ENCODE measurements at places on chromosomes 13 and 19.

DNA sequence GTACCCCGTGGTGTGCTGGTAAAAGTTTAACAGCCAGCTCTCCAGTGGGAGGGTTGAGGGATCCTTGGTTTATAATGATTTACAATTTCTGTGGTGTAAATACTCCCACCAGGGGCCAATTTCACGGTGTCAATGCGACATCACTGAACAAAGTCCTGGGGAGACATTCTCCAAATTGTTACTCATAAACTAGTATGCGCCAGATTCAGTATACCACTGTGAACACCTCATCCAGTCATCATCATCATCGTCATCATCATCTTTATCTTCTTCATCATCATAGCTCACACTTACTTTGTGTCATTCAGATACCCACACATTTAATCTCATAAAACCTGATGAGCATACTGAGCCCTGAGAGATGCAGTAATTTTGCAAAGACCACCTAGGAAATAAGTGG is 17.2 kb upstream of the TNFSF14 start:
- no peak for DNase-seq

GRCh38 chr19:28829359-28829758 is 383.6 kb downstream of the UQCRFS1 start:
- DNase-seq: no peak

DNA sequence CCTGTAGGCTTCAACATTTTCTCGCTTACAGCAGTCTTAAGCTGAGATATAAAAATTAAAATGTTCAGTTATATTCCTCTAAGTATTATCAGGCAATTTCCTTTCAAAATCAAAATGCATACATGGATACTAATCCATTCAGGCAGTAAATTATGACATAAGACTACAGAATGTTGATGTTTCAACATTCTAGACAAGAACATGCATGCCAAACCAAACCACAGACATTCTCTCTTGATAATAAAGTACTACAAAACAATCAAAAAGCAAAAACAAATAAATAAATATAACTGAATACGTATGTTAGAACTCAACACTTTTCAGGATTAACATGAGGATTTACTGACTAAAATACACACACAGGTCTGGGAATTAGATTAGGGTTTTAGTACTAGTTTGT is 7.7 kb downstream of the DIS3 start:
- DNase-seq: no peak

DNA sequence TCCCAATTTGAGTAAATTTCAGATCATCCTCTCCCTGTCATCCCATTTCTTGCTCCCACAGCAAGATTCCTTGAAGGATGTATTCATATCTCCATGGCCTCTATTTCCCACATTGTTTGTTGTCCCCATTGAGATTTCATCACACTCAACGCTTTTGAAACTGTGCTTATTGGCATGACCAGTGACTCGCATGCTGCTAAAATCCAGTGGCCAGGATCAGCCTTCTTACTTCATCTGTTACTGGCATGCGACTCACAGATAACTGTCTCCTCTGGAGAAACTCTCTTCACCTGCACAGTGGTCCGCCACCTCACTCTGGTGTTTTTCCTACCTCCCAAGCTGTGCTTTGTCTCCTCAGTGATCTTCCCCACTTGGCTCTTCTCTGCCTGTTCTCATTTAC is 95.8 kb downstream of the WASF3 start:
- DNase-seq: no peak

DNA sequence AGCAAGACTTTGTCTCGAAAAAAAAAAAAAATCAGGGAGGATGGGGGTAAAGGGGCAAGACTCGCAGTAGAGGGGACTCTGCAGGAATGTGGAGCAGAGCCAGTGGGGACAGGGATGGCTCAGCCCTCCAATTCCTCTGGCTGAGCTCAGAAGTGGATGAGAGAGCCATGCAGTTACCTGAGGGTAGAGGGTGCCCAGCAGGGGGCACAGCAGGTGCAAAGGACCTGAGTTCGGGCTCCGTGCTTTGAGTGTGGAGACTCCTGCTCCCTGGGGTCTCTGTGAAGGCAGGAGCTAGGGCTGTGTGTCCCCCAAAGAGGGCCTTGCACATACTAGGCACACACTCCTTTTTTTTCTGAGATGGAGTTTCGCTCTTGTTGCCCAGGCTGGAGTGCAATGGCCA is 7.7 kb downstream of the DOCK6 start:
- no peak for DNase-seq

- DNase-seq: no peak
Observed at GRCh38 chr19:6057651-6058517, 52.4 kb downstream of the RFX2 start.

- DNase-seq: peak; percentile 22
Observed at GRCh38 chr13:51729866-51730553, 74.0 kb downstream of the DHRS12 start.

GRCh38 chr19:2166741-2167738 is 3.3 kb downstream of the DOT1L start:
- no peak for DNase-seq

DNA sequence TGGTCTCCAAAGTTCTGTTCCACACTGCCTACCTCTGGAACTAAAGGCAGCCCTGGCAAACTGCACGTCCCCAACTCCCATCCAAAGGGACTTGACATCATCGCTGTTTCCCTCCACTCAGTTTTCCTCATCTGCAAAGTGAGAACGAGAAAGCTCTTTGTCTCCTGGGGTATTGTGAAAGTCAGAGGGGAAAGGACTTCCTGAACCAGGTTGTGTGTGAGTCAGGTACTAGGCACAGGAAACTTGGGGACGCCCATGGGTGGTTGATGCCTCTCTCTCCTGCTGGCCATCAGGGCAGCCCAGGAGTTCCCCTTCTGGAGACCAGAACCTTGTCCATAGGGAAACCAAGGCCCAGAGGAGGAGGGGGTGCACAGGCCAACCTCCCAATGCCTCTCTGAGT is 4.7 kb downstream of the CRLF1 start:
- DNase-seq: no peak

DNA sequence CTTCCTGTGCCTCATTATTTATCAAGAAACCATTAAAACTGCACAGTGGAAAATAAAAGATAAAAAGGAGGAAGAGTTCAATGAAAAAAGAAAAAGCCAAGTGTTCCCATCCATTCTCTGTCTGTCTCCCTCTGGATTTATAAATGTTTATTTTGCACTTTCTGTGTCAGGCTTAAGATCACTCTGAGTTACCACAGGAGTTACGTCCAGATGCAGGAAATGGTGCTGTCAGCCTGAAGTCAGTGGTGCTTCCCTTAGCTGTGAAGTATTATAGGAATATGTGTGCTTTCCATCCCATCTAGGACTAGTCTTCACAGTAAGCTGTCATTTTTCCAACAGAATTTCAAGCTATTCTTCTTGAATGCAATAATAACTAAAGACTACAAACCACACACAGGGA is 420.2 kb downstream of the KCTD12 start:
- DNase-seq: no peak

- no peak for DNase-seq
Observed at GRCh38 chr19:31058676-31059340, 290.4 kb downstream of the TSHZ3 start.

DNA sequence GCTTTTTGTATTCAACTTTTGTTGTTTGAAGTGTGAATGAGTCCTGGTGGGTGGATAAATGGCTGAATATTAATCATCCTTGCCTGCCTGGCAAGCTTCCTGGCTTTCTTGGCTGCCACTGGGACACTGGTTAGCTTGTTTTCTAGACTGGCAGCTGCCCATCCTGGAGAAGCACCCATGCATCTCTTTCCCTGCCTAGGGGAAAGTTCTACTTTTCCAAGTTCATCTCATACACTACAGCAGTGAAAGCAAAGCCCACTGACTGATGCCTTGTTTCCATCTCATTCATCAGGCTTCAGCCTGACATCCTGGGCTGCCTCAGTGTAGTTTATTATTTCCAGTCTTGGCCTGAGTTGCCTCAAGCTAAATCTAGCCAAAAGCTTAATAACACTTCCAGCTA is 244.8 kb downstream of the PCDH20 start:
- no peak for DNase-seq

GRCh38 chr13:79995334-79995733 is 345.6 kb downstream of the SPRY2 start:
- no peak for DNase-seq

- peak; percentile 34 for DNase-seq
Observed at GRCh38 chr19:2627319-2627829, 75.1 kb downstream of the GNG7 start.

DNA sequence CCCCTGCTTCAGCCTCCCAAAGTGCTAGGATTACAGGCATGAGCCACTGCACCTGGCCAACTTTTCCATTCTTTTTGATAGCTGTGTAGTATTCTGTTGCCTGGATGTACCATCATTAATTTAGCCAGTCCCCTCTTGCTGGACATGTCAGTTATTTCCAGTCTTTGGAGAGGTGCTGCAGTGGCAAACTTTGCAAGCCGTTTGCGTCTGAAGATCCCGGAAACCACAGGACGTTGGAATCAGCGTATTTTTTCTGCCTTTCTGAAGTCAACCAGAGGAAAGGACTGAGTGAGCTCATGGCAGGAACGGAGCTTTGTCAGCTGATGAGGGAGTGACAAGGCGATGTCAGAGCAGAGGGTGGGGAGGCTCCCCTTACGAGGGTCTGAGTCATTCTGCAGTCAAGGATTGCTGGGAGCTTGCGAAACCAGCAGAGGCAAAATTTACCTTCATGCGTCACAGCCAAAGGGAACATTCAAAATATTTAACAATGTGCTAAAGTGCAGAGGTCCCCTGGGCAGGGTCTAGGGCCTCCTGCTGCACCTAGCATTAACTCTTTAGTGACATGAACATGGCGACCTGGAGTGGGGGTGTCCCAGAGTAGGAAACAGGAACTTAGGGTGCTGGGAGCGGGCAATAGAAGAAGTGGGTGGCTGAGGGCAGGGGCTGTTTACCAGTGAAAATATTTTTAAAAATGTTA is 5.6 kb downstream of the C5AR1 start:
- peak; percentile 30 for DNase-seq

GRCh38 chr19:7397687-7398086 is 49.0 kb downstream of the ARHGEF18 start:
- DNase-seq: no peak

GRCh38 chr19:39308531-39309304 is 11.9 kb downstream of the LRFN1 start:
- no peak for DNase-seq

DNA sequence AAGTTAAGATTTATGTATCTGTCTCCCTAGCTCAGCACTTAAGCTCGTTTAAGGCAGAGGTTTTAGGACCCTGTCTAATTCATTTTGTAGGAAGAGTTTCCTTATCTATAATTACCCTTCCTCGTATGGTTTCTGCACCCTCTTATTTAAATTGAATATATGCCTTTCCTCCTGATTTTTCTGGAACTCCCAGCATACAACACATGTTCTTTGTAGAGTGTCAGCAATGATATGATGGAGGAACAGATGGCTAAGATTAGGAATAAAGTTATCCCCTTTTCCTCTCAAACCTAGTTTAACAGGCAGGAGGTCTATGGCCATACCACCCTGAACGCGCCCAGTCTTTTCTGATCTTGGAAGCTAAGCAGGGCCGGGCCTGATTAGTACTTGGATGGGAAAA is 359.5 kb downstream of the PCDH17 start:
- DNase-seq: no peak

DNA sequence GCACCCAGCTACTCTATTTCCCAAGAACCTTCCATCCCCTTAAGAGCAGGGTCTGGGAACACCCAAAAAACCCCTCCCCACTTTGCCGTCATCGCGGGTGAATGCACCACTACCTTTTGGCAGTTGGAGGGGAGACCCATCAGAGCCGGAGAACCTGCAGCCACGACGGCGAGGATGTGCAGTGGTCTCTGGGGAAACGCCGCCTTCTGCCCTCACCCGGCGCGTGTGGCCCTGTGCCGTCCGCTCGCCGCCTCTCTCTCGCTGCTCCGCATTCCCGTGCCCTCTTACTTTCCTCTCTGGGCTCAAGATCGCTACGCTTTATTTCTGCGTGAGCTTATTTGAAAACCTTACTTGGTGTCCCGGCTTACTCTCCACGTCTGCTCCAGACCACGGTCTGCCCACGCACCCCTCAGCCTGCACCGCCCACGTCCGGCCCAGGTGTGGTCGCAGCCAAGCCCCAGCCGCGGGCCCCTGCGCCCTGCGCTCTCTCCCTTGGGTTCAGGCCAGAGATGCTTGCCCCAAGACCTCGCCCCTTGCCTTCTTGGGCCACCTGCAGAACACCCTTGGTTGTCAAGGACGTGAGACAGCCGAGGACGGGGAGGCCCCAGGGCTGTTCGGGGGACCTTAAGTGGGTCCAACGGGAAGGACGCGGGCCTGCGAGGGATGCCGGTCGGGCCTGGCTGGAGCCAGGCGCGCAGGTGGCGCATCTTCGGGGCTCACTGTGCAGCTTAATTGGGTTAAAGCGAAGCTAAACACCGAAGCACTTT is 2.0 kb upstream of the MAB21L1 start:
- DNase-seq: no peak

DNA sequence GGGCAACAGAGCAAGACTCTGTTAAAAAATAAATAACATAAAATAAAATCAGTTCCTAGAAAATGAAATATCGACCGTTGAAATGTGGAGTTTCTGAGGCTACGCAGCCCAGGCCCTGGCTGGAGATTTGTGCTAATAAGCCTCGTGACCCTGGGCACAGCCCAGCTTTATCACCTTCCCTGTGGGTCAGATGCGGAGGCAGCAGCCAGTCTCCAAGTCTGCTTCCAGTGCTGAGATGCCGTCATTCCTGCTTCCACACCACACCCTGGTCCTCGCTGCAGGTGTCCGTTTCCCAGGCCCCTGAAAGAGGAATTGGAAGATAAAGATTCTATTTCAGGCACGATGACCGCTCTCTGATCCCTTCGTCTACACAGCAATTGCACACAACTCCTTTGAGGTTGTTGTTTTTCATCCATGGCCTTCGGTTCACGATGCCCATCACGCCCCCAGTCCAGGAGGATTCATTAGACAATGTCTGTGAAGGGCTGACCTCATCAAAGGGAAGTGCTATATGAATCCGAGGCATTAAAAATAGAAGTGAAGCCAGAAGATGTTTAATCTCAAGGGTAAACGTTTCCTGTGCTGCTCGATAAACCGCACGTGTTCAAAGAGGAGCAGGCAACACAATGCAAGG is 48.3 kb upstream of the ATP11A start:
- DNase-seq: no peak

DNA sequence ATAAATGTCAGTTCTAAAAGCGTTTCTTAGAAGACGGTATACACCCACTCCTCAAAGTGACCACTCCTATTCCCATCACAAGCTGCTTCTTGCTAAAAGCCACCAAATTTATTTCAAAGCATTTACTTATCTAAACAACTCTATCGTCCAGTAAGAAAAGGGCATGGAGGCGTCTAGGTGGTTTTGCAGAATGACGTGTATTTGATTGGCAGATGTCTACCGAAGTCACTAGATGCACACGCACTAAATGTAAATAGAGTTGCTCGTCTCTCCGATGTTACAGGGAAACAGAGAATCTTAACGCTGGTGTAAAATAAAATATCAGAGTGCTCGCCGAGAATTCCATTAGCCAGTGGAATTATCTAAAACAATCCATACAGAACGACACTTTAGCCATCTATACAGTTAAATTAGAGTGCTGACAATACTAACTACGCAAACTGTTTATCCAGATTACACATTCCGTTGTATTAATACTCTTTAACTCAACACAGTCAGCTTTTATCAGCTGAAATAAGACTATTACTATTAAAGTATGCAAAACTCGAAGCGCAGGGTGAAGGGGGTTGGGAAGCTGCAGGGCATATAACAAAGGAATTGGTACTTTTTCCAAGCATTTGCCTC is 1.9 kb downstream of the KLF12 start:
- DNase-seq: no peak

GRCh38 chr19:12774588-12775555 is at the start of gene HOOK2:
Gene HOOK2, minus strand, starts transcription at chr19:12775552. Its CDS starts 103 bp downstream, at chr19:12775449.
- DNase-seq: no peak

All from activated CD4-positive, alpha-beta T cell treated with anti-CD3 and anti-CD28 coated beads for 24 hours (primary cell).